ENCODE measurements at places on chromosomes 11 and 22.

GRCh38 chr11:12110714-12111548 is 541 bp downstream of the MICAL2 start:
- no peak for DNase-seq

GRCh38 chr22:17117890-17118289 is 3.3 kb downstream of the TMEM121B start:
- DNase-seq, result no peak

DNA sequence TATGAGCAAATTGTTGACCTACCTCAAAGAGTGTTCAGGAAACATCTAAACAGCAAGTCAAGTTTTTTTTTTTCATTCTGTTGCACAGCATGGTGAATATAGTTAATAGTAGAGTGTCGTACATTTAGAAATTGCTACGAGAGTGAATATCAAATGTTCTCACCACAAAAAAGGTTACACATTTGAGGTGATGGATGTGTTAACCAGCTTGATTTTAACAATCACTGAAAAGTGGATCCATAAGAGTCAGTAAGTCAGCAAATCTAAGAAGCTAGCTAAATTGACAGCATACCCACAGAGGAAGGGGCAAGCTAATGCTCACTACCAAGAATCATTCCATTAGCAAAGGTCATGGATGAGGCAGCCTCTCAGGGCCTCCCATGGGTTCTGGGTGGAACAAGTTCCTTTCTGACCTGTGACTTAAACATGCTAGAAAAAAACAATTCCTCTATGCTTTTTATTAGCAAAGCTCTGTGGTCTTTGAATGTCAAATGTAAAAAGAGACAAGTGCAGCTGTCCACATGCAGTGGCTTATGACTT is 235.4 kb upstream of the CCDC179 start:
- DNase-seq, result no peak

GRCh38 chr11:57192316-57192715 is 10.6 kb downstream of the LRRC55 start:
- DNase-seq, result no peak

- DNase-seq, result no peak
Measured at GRCh38 chr11:15750535-15751308, 605.6 kb downstream of the SOX6 start.

- DNase-seq, result no peak
Measured at GRCh38 chr11:71204294-71204693, 48.1 kb downstream of the SHANK2 start.

- DNase-seq, result no peak
Measured at GRCh38 chr11:83294208-83294607, 8.0 kb upstream of the CCDC90B start.

GRCh38 chr11:130740819-130741218 is 175.5 kb downstream of the SNX19 start:
- DNase-seq, result no peak

- no peak for DNase-seq
Measured at GRCh38 chr11:117874253-117874909, 2.1 kb downstream of the FXYD6 start.

- DNase-seq, result no peak
Measured at GRCh38 chr11:10813945-10814344, 5.2 kb upstream of the EIF4G2 start.

GRCh38 chr22:45468872-45469271 is 33.8 kb upstream of the FBLN1 start:
- no peak for DNase-seq

- no peak for DNase-seq
Measured at GRCh38 chr11:108551651-108552462, 41.7 kb downstream of the EXPH5 start.

DNA sequence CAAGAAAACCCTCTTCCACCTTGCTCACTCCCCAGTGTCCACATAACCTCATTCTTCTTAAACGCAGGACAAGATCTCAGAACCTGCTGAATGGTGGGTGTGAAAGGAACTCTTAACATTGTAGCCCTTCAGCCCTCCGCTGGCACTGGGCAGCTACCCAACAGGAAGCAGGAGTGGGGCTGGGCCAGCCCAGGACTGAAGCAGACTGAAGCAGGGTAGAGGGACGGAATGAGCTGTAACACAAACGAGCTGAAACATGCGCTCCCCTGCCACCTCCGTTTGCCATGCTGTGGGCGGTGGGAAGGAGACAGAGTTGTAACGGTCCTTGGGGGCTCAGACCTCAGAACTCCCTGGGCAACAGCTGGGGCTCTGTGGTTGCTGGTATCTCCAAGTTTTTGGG is 23.6 kb downstream of the NPAT start:
- no peak for DNase-seq

GRCh38 chr11:73330569-73331093 is 22.6 kb downstream of the ARHGEF17 start:
- DNase-seq, result no peak

GRCh38 chr11:19980388-19980787 is 179.9 kb downstream of the DBX1 start:
- no peak for DNase-seq

GRCh38 chr11:118629761-118630661 is 22.6 kb downstream of the PHLDB1 start:
- no peak for DNase-seq

DNA sequence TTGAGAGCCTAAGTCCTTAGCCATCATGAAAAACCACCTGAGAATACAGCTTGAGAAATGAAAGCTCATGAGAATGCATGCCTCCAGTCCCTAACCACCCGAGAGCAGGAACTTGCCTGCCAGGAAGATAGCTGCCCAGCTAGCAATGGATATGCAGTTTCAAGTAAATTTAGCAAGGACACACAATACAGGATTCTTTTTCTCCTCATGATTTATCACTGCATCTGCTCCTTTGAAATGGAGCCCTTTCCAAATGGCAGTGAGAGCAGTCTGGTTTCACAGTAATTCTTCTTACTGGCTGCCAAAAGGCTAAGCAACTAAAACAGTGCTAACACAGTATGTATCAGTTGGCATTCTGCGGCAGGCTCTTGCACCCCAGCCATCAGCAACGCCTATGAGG is 109.9 kb downstream of the MICAL3 start:
- no peak for DNase-seq

DNA sequence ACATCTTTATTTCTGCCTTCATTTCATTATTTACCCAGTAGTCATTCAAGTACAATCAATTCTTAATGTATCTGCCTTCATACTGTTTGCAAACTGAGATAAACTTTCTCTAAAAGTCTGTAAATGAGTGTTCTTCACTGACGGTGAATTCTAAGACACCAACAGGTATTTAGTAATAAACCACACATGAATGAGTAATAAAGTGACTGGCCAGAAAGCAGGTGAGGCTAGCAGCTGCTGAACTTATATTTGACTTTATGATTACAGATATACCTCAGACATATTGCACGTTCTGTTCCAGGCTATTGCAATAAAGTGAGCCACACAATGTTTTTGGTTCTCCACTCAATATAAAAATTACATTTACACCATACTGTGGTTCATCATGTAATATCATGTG is 1894.0 kb upstream of the RAG2 start:
- DNase-seq, result no peak

GRCh38 chr11:46383974-46384701 is 2.7 kb downstream of the MDK start:
- no peak for DNase-seq

GRCh38 chr11:65165410-65166317 is 4.4 kb upstream of the SPDYC start:
- DNase-seq, result no peak

- no peak for DNase-seq
Measured at GRCh38 chr22:35315141-35315854, 15.6 kb downstream of the TOM1 start.

- DNase-seq, result peak; percentile 12
Measured at GRCh38 chr11:64489831-64490441, 101.1 kb upstream of the SLC22A12 start.

DNA sequence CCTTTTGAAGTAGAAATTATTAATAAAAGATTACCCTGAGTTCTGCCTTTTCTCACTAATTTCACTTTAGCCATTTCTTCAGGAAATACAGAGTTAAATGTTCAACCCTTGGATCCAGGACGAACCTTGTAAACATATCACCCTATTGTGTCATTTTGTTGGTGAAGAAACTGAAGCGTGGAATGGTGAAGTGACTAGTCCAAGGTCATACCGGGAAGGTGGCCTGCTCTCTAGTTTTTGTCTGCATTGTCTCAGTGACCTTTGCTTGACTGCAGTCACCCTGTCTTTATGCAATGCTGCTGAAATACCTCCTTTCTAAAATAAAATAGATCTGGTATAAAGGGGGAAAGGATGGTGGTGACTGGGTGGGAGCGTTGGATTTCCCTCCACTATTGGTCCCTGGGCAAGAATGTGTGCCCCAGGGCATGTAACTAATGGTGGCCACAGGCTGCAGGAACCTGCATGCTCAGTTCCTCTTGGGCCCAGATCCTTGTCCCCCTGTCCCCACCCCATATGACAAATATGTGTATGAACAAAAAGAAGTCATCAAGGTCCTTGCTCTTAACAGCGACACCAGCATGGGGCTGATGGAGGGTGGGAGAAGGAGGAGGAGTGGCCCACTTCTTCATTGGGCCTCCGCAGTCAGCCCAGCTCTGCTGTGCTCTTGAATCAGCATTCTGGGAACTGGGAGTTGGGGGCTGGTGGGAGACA is 977 bp upstream of the SORL1-AS1 start:
- no peak for DNase-seq

GRCh38 chr11:46346886-46347636 is at the start of gene DGKZ:
TSS of gene DGKZ (plus strand) at chr11:46347463. CDS start at chr11:46347660, 197 bp downstream.
- peak; percentile 71 for DNase-seq

DNA sequence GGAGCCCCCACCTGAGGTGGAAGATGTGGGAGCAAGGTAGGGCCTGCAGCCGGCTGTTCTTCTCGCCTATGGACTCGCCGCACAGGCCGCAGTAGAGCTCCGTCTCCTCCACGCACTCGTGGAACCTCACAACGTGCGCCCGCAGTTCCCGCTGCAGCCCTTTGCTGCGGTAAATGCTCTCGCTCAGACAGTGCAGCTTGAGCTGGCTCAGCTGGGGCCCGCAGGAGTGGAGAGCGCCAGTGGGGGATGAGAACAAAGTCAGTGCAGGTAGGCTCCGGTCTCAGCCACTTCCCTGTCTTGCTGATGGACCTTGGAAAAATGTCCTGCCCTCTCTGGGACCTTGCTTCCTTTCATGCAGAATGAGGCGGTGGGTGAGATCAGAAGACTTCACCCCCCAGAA is 10.2 kb downstream of the RAPSN start:
- no peak for DNase-seq

DNA sequence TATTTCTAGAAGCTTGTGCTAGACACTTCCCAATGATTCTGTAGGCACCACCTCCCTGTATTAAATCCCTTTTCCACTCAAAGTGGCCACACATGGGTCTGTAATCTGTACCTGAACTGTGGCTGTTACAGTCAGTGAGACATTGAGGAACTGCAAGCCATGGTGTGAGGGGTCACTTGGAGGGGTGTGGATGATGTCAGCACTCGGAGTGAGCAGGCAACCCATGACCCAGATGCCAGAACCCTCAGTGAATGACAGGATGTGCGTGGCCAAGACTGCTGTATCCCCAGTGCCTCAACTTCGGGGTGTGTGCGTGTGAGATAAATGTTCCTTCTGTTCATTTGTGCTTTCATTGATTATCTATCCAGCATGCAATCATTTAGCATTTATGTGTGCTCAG is 14.7 kb upstream of the SHANK3 start:
- no peak for DNase-seq

DNA sequence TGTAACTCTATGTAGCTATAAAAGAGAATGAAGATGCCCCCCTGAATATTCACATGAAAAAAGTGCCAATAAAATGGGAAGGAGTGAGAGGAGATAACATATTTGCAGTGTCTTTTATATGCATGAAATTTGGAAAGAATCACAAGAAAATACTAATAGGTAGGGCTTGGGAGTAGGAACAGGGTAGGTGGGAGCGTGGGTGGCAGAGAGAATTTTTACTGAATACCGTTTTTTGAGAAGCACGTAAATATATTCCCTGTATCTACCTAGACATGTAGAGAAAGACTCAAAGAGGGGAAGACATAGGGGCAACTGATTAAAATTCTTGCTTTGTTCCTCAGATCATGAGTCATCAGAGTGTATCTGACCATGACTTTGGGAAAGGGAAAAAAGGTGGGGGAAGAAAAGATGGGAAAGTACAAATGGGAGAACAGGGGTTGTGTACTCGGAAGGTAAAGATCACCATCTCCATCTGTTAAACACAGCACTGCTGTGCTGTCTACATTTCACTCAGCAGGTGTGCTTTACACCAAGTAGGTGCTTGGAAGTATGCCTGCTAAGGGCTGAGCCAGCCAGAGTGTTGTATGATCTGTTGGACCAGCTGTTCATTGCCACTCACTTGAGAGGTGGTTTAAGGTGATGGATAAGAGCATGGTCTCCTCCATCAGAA is 16.0 kb downstream of the PRR5L start:
- peak; percentile 37 for DNase-seq

Measured in NK-92 treated with Interleukin-12 subunit alpha and Interleukin-12 subunit beta, amount 100 ng/mL, for 24 hours (cell line).